ENCODE measurements at places on chromosomes 16 and 17. TPM values are rescaled to one million over a fixed set of nuclear protein-coding genes. Genes with fewer than 3 reads are reported as not detected.
A peak's percentile ranks its signal among the peaks of the same experiment; 100 is the strongest.

TSPAN10 gene
- total RNA-seq = 0.35 TPM

CA7 gene
- not detected for total RNA-seq

ADAP2 gene
- 1.2 TPM for total RNA-seq

C16orf46 gene
- 0.34 TPM for total RNA-seq

EVI2A gene
- 16.9 TPM for total RNA-seq

HOXB9 gene
- 2.5 TPM for total RNA-seq

SPATA32 gene
- 0.21 TPM for total RNA-seq

PIRT gene
- total RNA-seq = not detected

RETREG3 gene
- 30.9 TPM for total RNA-seq

CYBC1 gene
- total RNA-seq = 286 TPM

CDK3 gene
- 6.0 TPM for total RNA-seq

DNA sequence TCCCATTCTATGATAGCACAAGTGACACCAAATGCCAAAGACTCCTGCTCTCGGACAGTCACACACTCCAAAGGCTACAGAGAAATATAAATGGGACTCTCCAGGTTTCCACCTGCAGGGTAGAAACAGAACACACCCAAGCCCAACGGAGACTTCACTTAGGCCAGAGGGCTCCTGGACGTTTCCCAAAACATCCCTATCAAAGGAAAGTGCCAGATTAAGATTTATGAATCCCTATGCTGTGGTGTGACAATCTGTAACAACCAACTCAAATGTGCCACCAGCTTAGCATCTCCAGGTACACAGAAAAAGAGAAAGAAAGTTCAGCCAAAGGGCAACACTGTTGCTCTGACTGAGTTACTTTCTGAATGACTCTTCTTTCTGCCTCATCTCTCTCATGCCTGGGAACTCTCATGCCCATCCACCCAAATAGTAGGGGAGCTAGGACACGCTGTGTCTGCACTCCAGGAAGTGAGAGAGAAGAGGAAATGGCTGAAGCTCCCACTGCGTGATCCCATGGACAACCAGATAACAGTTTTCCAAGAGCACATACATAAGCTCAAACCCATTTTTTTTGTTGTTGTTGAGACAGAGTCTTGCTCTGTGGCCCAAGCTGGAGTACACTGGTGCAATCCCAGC, 49.7 kb downstream of the SMG6 start:
- peak; percentile 59 for DNase-seq

GRCh38 chr17:26782153-26782552, 511.8 kb upstream of the WSB1 start:
- DNase-seq = no peak

GRCh38 chr16:24007391-24007790, 171.6 kb downstream of the PRKCB start:
- DNase-seq = no peak

DNA sequence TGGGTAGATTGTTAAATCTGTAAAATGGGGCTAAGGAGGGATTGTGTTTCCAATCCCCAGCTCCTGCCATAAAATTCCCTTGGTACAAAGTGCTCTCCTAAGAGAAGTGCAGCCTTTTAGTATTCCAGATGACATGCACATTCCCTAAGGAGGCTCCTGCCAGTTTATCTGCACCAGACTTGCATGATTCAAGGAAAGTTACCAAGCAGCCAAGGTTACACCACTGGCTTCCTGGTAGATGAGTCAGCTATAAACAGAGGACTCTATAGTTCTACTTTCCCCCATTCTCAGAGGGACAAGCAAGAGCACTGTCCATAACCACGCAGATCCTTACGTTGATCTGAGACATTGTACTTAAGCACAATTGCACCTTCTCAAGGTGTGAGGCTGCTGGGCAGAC, 1.9 kb downstream of the CALB2 start:
- no peak for DNase-seq

- DNase-seq = no peak
These were observed 2.0 kb upstream of the PCTP start for GRCh38 chr17:55748841-55749240.

DNA sequence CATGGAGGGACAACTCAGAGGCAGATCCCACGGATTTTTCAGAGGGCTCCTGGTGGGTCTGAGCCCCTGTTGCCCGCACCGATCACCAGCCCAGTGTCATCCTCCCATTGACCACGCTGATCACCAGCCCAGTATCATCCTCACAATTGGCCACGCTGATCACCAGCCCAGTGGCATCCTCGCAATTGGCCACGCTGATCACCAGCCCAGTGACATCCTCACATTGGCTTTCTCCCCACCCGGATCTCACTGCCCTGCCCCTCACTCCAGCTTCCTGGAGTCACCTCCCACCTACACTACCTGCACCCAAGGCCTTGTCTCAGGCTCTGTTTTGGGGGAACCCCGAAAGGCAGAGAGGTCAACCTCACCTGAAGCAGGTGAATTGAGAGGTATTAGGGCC, 358.2 kb upstream of the TNRC6C start:
- no peak for DNase-seq

GRCh38 chr17:7347630-7348477, 4.1 kb upstream of the KCTD11 start:
- DNase-seq = no peak

DNA sequence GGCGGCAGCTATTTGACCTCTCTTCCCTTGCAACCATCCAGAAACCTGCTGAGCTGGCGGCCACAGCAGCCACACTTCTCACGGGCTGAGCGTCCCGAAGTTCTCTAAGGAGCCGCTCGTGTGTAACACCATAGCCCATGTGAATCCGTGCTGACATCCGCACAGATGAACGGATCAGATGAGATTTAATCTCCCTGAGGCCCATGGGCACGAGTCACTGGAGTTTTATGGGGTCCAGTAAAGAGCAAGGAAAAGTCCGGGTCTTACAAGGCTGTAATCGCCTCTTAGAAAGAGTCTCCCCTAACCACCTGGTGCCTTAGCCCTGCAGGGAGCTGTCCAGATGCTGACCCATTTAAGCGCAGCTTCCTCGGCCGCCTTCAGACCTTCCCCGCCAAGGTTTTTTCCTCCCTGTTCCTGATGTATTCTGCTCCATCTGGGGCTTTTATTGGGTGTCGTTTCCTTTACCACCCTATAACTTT, 5.5 kb upstream of the CACNG5 start:
- peak; percentile 49 for DNase-seq

GRCh38 chr16:24845726-24846547, at the start of gene SLC5A11:
Gene SLC5A11 (plus strand): TSS chr16:24845963. CDS start chr16:24858644, 12,681 bp downstream.
- no peak for DNase-seq

DNA sequence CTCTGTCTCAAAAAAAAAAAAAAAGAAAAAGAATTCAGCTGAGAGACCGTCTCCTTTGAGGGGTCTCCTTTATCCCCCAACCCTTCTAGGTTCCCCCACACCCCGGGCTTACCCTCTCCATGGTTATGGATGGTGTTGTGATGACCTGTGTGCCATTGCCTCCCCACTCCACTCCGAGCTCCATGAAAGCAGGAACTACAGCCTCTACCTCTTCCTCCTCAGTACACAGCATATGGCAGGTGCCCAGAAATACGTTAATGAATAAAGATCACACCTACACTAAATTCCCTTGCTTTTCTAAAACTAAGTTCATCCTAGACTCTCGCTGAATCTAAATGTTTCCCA, 17.2 kb downstream of the COPRS start:
- DNase-seq = no peak

- DNase-seq = no peak
These were observed 104.3 kb upstream of the PSMD7 start for GRCh38 chr16:74192281-74192797.

- DNase-seq = no peak
These were observed 18.2 kb upstream of the MAP3K14 start for GRCh38 chr17:45334701-45335677.

DNA sequence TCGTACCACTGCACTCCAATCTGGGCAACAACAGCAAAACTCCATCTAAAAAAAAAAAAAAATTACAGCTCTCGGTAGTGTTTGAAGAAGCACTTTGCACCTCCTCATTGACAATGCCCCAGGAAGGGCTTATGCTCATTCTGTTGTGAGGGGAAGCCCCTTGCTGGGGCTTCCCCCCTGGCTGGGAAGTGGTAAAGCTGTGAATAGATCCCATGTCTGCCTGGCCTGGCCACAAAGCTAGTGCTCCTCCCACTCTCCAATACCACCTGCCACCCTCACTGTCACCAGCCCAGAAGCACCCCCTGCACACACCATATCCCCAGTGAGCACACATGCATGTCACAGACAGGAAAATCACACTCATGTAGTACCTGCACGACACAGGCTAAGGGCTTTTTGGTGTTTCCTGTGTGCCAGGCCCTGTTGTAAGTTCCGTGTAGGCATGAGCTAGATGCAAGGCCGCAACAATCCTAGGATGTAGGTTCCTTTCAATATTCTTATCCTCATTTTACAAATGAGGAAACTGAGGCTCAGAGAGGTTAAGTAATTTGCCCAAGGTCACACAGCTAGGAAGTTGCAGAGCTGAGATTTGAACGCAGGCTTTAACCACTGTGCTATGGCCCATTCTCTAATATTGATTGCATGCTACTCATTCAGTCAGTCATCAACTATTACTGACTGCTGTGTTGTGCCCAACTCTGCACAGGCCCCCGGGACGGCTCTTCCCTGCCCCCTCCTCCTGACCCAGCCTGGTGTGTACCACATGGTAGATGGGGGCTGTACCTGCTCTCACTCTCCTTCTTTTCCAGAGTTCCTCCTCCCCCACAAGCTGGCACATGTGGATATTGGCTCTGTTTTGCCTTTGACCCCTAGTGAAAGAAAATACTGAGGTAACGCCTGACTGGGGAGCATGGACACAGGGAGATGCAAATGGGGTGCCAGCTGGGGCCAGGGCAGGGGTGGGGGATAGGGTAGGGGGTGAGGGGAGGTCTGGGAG, 11.9 kb upstream of the COL1A1 start:
- peak; percentile 81 for DNase-seq

Data from activated CD4-positive, alpha-beta T cell treated with anti-CD3 and anti-CD28 coated beads for 36 hours (primary cell).